Immature natural killer cell (primary cell): ENCODE measurements at places on chromosomes 5 and 9.

GRCh38 chr5:140603734-140604133 lies 29.2 kb downstream of the CD14 start:
- no peak for DNase-seq

GRCh38 chr5:3856036-3856435 lies 260.4 kb downstream of the IRX1 start:
- DNase-seq = no peak

DNA sequence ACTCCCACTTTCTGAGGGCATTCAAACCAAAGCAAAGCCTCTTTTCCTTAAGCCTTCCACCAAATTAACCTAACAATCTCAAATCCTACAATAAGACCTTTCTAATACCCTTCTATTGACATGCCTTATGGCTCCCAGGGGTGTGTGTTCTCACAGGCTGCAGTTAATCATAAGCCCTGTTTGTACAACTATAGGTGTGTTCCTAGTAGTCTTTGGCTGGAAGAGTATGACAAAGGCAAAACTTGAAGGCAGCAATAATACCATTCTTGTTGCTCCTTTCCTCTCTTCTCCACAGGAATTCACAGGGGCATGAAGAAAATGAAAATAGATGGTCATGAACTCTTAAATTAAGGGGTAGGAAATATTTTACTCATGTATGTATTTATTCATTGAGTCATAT lies 10.9 kb upstream of the FBXO38 start:
- no peak for DNase-seq

DNA sequence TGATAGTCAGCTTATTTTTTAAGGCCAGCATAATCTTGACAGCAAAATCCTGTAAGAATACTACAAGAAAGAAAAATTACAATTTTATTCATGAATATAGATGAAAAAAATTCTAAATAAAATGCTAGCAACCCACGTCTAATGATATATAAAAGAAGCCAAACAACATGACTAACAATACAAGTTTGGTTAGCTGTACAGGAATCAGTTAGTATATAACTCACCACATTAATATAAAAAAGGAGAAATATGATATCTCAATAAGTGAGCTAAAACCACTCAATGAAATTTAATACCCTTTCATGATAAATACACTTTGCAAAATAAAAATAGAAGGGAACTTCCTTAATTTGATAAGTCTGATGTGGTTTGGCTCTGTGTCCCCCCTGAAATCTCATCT lies 139.7 kb upstream of the MAN2A1 start:
- no peak for DNase-seq

DNA sequence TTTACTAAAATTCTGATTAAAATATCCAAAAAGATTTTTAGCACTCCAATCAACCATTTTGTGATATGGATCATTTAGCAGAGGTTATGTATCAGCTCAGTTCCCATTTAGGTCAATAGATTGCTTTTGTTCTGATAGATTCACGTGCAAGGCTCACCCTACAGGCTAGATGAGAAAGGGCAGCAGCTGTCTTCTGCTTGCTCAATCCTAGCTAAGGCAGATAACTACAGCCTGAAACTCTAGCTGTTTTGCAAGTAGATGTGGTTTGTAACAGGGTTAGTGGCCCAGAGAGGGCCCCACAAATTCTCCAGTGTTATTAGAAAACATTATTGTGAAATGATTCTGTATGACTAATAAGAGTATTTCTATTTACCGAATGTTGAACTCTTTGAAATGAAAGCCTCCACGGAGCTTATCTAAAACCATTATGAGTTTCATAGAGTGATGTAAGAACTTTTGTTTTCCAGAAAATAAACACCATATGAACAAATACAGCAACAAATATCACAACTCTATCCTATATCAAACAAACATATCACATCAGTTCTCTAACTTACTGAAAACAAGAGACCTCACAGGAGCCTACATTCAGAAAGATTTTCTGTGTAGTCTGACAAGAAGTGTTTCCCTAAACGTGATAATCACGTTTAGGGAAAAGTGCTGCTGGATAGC lies 841.9 kb upstream of the ACO1 start:
- no peak for DNase-seq

DNA sequence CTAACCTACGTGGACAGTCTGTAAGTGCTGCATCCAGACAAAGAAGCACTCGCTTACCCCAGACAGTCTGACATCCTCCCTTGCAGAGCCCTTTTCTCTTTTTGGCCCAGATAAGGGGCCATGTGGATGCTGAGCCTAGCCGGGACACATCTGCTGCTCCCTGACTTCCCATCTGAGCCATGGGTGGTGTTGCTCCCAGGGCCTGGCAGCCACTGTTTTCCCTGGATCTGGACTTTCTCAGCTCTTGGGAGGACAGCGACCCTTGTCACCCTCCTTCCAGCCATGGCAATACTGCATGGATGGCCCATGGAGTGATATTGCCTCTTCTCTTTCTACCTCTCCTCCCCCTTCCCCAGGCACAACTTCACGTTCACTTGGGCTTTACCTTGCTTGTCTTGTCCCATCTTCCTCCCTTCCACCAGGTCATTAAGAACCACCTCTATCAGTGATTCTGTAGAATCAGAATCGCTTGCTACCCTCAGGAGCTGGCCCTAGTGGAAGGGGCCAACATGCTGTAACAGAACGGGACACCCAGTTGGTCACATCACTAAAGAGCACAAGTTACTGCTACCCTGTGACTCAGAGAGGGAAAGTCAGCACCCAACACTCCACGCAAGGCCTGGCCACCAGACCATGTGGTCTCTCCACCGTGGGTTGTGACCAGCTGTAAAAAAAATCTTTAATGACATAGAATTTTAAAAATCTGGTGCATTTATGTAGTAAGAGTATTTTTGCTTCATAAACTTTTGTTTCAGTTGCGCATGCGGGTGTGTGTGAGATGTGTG lies 4.4 kb downstream of the NEURL1B start:
- no peak for DNase-seq

DNA sequence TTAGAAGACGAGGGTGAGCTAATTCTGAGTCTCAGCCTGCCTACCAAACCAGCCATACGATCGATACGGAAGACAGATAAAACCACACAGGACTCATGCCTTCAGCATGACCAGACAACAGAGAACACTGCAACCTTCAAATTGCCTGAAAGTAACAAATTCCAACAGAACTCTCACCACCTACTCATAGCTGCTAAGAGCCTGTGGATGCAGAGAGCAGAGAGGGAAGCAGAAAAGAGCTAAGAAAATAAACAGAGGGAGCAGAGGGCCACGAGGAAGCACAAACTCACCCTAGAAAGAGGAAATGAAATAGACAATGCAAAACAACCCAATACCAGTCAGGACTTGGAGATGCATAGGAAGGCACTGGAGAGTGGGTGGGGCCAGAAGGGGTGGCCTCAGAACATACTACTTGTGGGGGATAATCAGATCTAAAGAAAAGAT lies 86.7 kb upstream of the TAS2R1 start:
- DNase-seq = no peak

- no peak for DNase-seq
These were observed 80.7 kb downstream of the LMX1B start for GRCh38 chr9:126694206-126695081.

- DNase-seq = peak; percentile 57
These were observed 56.2 kb downstream of the DUSP1 start for GRCh38 chr5:172714491-172715420.

- no peak for DNase-seq
These were observed 65.2 kb upstream of the UBAC1 start for GRCh38 chr9:136026266-136026942.

GRCh38 chr5:33834334-33834733 lies 57.5 kb downstream of the ADAMTS12 start:
- DNase-seq = no peak
